Fibroblast of skin of right quadriceps (primary cell): ENCODE measurements at places on chromosomes 16 and 17.

DNA sequence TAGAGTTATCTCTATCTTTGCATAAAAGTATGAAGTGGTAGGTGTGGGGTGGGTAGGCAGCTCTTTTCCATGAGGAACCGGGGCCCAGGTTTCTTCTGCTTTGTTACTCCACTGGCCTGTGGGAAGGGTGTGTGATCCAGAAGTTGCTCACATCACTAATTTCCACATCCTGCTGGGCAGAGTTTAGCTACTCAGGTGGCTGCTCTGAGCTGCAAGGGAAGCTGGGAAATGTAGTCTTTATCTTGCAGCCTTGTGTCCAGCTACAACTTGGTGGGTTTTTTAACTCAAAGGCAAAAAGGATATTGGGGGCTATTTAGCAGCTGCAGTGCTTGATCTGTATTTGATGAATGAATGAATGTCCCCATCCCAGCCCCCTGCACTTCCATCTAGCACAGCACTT, 335.3 kb downstream of the SNX29 start:
- no peak for DNase-seq

DNA sequence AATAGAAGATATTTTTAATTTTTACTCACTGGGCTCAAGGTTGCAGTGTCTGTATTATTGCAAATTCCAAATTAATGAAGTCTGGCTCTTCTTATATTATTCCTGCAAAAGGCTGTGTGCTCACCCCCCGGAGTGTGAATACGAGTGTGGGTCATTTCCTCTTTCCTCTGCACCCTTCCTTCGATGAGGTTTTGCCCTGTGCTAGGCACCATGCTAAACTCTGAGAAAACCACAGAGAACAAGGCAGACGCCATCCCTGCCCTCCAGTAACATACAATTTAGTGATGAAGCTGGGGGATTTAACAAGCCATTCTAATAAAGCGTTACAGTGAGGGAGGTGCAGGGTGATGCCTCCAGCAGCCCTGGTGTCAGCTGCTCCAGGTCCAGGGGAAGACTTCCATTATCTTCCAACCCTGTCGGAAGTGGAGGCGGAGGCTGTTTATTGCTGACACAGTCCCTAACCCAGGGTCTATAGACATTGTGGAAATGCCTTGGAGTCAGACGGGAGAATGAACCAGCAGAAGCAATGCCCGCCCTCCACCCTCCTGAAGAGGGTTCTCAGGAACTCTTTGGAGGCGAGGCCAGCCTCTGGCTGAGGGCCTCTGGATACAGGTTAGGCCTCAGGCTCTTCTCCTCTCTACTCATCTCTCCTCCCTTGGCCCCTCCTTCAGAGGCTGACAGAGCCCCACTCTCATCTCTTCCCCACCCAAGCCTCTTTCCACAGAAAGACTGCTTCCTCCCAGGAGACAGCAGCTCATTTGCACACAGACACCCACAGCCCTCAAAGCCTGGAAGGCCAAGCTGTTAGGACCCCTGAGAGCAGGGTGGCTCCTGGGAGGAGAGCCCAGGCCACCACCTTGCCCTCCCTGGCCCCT, 2.0 kb upstream of the ACE start:
- no peak for DNase-seq

GRCh38 chr17:77905266-77905665, 53.2 kb upstream of the TNRC6C start:
- DNase-seq = no peak

DNA sequence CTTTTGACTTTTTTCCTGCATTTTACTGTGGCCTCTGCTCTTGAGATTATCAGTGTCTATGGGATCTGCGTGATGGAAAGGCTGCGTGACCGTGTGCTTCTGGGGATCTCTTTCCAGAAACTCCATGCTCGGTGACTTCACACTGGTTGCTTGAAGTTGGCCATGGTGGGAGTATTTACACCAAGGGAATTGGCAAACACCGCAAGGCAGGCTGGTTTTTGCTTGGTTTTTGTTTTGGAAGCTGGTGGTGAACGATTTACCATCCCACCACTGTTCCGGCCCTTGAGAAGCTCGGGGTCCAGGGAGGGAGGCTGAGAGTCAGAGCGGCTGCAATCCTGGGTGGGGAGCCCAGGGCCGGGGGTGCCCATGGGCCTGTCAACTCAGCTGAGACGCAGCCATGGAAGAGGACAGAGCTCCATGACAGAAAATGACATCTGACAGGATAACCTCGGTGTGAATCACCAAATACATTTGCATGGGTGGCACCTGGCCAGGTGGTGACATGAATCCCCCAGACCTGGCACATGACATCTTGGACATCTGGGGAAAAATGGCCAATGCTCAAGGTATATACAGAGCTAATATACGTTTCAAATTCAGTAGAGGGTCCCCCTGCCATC, 11.1 kb downstream of the CRISPLD2 start:
- DNase-seq = no peak

GRCh38 chr16:50741225-50741780, 583 bp upstream of the CYLD start:
- no peak for DNase-seq

GRCh38 chr17:68089881-68090280, 54.3 kb downstream of the KPNA2 start:
- DNase-seq = peak; percentile 20

- no peak for DNase-seq
Observed at GRCh38 chr17:79815836-79816461, 19.1 kb upstream of the CBX8 start.

GRCh38 chr17:73785958-73786743, 141.9 kb upstream of the SDK2 start:
- no peak for DNase-seq

GRCh38 chr17:62898239-62898864, 67.7 kb upstream of the TANC2 start:
- peak; percentile 7 for DNase-seq
